ENCODE measurements at places on chromosomes 7 and 10. TPM values are rescaled to one million over a fixed set of nuclear protein-coding genes. Genes with fewer than 3 reads are reported as not detected.

GRCh38 chr7:23490357-23491135 is 20.3 kb upstream of the IGF2BP3 start:
- DNase-seq: no peak

- no peak for DNase-seq
Measured at GRCh38 chr7:55977831-55978230, 13.4 kb downstream of the NIPSNAP2 start.

DNA sequence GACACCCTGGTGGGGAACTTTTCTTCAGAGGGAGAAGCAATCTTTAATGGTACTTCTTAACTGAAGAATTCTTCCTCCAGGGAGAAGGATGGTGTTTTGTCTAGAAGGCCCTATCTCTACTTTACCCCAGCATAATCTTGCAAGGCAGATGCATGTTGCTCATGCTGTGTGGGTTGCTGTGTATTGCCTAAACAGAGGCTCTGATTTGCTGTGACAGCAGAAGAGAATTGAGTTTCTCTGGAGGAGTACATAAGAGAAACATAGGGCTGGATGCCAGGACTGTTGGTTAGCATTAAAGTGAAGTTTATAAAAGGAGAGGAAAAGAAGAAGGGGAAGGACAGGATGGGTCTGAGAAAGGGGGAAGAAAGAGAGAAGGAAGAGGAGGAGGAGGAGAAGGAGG is 248.1 kb upstream of the HPS1 start:
- no peak for DNase-seq

DNA sequence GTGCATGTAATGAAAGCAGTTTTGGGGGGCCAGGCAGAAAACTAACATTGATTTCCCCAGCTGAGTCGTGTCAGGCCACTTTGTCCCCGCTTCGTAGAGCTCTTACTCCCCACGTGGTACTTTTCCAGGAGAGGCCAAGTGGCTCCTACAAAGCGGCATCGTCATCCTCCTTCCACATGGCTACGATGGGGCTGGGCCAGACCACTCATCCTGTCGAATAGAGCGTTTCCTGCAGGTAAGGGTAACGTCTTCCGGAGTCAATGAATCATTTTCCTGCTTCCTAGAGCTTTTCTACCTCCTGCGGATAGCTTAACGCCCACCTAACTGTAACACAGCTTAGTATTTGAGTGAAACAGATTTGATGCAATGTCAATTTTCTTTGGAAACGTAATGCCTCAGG is 21.7 kb upstream of the SEC61A2 start:
- DNase-seq: no peak

DNA sequence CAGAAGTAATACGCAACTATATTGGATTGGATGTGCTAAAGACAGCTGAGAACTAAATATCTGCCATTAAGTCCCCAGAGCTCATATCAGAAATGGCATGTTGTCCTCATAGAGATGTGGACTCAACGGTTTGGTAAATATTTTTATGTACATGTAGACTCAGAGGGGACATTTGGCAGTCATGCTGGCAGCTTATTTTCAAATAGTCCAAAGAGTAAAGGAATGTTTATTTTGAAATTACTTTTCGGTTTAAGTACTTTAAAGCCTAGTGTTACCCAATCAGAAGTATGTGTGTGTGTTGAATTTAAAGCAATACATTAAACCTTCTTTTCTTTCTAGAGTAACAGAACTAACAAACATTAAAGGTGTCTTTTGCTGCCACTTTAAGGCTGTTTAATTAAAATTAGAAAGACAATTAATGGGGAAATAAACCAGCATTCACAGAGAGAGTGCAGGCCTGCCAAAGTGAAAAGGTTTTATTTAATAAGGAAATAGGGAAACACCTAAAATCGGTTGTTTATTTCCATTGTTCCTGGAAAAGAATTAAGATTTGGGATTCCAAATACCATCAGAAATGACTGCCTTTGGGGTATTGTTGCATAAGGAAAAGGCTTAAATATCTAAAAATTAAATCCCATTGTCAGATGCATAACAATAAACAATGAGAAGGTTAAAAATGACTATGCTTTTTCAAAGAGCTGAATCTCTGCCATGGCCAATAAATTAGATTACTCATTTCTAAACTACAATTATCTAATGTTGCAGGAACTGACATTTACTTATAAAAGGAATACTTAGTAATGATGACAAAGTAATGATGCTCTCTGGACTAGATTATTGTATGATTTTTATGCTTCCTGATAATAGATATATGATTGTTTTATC is 113.4 kb upstream of the AHR start:
- no peak for DNase-seq

DNA sequence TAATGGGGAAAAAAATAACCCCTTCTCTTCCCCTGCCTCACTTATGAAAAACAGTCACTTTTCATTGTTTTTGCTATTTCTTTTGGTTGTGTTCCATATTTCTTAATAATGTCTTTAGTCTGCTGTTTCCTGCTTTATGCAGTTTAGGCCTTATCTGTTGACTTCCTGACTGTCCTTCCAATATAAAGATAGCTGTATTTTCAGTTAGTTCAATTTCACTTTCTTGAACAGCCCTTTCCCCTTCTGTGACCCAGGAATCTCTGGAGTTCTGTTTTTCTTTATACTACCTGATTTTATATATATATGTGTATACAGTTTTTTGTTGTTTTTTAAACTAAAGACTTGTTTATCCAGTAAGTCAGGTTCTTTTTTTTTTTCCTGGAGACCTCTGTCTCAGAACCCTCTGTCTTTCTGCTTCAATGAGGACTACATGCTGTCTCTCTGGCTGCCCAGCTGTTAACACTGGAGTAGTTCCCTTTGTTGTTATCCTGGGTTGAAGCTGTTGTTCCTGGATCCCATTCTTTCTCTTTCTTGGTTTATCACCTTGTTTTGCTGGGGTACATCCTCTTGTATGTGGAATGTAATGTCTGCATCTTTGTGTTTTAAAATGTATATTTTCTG is 87.2 kb downstream of the GSDME start:
- no peak for DNase-seq

- DNase-seq: no peak
Measured at GRCh38 chr10:23120001-23120934, 24.9 kb downstream of the MSRB2 start.

DNA sequence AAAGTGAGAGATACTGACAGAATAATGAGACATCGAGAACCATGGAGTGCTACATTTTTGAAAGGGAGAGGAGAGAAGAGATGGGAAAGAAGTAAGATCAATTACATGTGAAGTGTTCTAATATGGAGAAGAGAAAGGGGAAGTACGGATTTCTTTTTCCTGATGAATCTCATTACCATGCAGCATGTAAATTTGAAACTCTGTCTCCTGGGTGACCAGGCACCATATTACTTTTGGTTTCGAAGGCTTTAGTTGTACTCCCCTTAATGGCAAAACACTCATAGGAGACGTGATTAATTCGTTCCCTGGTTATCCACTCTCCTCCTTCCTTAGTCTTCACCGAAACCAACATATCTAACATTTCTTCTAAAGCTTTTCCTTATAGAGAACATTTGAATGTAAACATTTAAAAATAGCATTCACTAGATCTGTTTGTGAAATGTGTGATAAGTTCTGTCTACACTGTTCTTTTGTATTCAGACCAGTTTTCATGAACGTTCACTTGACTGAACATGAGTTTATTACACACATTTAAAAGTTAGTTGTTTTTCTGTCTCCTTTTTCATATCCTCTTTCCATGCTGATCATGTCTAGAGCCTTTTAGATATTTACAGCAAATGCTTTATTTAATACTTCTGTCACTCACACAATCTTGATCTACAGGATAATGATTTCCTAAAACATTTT is 80.2 kb upstream of the MSRB2 start:
- no peak for DNase-seq

GRCh38 chr7:91330191-91330808 is 66.1 kb downstream of the FZD1 start:
- DNase-seq: no peak

DNA sequence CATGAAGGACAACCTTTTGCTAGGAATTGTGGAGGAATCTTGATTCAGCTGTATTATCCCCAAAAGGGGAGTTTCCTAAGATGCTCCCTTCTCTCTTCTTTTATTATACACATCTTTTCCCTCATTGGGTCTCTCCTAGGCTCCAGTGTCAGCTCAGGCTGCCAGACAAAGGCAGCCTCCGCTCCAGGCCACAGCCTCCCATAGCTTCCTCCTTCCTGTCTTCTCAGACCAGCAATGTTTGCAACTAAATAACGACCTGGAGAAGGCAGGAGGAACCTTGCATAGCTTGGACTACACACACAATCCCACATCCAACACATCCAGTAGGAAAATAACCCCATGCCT is 12.3 kb downstream of the SFXN3 start:
- no peak for DNase-seq

GRCh38 chr10:105650306-105650705 is 1009.2 kb downstream of the SORCS3 start:
- DNase-seq: no peak

SFTPA1 gene
- total RNA-seq: not detected

HDAC9 gene
- total RNA-seq: 16.6 TPM

C10orf53 gene
- total RNA-seq: not detected

CACNB2 gene
- 20.6 TPM for total RNA-seq

KCTD7 gene
- 10.0 TPM for total RNA-seq

FAM171A1 gene
- 7.8 TPM for total RNA-seq
